ENCODE measurements at places on chromosomes 13 and 19.

- DNase-seq: no peak
These were observed 17.5 kb downstream of the PEPD start for GRCh38 chr19:33504058-33504444.

GRCh38 chr19:3008994-3009393 lies 20.1 kb downstream of the TLE2 start:
- DNase-seq: no peak

- no peak for DNase-seq
These were observed 145.6 kb downstream of the SHISA2 start for GRCh38 chr13:25906191-25906661.

DNA sequence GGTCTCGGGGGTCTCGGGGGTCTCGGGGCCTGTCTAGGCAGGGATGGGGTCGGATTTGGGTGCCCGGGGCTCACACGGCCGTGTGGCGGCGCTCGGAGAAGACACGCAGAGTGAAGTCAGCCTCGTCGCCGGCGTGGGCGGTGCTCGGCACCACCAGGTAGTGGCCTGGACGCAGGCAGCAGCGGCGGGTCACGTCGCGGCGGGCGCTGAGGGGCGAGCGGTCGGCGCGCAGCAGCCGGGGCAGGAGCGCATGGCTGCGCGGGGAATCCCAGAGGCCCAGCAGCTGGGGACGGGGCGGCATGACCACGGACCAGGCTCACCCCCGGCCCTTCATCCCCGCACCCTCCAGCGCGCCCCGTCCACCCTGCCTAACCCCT lies 8.2 kb downstream of the CAPN12 start:
- DNase-seq: peak; percentile 32

- no peak for DNase-seq
These were observed 56.8 kb upstream of the KLF12 start for GRCh38 chr13:74190999-74191398.

GRCh38 chr13:39341251-39341650 lies 261.7 kb downstream of the LHFPL6 start:
- DNase-seq: no peak

DNA sequence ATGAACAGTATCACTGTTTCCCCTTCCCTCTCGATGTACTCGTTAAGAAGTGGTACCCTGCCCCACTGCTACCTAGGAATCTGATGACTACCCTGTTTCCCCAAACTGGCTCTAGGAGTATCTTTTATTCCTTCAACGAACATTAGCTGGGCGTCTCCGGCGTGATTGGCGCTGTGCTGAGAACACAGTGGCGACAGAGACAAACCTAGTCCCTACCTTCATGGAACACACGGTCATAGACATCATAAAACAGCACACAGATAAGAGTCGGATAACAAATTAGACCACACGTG lies 730 bp downstream of the SYMPK start:
- DNase-seq: no peak

DNA sequence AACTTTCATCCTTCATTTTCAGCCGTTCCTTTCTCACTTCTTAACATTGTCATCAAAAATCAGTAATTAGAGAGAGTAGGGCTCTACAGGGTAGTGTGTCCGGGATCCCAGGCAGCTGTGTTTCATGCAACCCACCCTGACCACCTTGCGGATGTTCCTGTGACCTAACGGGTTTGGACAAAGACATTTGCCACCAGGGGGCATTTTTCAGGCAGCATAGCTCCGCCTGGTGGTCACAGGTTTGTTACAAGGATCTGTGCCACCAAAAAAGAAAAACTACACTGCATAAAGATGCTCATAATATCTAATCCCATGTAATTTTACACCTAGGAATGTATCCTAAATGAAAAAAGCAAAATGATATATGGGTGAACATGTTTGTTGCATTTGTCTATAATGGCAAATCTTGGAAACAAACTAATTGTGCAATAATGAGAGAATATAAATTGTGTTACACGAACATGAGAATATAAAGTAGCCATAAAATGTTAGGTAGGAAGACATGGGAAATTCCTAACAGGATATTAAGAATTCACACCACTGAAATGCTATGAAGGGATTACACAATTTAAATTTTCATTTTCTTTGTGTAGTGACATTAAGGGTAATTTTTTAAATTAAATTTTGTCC lies 123.0 kb downstream of the SLC7A1 start:
- DNase-seq: no peak

- DNase-seq: no peak
These were observed 48.8 kb downstream of the TSHZ3 start for GRCh38 chr19:31300422-31300821.

GRCh38 chr13:63337921-63338320 lies 1922.3 kb upstream of the PCDH20 start:
- DNase-seq: no peak

DNA sequence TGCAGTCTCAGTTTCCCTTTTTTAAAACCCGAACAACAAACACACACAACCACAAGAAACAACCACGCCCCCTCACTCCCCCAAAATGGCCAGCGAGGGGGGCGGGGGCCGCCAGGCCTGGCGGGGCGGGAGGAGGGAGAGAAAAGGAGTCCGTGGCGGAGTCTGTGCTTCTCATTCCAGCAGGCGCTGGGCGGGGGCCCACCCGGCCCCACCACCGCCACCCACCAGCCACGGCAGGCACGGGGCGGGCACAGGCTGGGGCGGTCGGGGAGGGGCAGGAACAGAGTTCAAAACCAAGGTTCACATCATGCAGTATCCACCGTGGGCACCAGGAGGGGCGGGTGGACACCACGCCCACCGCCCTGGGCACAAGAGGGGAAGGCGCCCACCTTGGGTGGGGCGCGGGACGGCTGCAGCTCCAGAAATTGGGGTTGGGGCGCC lies 12.9 kb downstream of the DPF1 start:
- DNase-seq: no peak

GRCh38 chr13:41006978-41007743 lies 12.0 kb downstream of the ELF1 start:
- no peak for DNase-seq

DNA sequence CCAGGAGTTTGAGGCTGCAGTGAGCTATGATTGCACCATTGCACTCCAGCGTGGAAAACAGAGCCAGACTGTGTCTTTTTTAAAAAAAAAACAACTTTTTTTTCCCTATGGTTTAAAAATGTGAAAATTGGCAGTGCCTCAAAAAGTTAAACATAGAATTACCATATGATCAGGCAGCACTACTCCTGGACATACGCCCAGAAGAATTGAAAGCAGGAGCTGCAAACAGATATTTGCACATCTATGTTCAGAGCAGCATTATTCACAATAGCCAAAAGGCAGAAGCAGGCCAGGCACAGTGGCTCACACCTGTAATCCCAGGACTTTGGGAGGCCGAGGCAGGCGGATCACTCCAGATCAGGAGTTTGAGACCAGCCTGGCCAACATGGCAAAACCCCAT lies 3.8 kb upstream of the RETN start:
- no peak for DNase-seq

DNA sequence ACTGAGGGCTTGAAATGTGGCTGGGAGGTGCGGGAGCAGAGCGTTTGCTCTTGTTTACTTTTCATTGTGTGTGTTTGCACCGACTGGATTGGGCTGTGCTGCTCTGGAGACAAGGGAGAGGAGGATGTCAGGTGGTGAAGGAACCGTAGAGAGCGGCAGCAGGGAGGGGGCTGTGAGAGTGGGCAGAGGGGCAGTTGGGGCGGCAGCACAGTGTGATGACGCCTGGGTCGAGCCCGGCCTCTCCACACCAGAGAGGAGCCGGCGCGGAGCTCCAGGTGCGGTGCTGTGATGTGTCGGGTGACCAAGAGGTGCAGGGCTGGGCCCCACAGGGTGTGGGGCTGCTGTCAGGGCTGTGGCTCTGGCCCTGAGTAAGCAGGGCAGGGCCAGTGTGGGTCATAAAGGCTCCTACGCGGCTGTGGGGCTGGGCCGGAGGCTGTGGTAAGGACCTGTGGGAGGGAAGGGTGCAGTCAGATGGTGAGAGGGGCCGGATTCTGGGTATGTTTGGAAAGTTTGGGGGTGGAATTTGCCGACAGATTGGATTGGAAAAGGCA lies 10.5 kb downstream of the NAXD start:
- no peak for DNase-seq

- DNase-seq: peak; percentile 80
These were observed at the start of gene SLC27A1 for GRCh38 chr19:17470068-17470841. Gene SLC27A1 (plus strand): TSS chr19:17470524. CDS start chr19:17470541, 17 bp downstream.

DNA sequence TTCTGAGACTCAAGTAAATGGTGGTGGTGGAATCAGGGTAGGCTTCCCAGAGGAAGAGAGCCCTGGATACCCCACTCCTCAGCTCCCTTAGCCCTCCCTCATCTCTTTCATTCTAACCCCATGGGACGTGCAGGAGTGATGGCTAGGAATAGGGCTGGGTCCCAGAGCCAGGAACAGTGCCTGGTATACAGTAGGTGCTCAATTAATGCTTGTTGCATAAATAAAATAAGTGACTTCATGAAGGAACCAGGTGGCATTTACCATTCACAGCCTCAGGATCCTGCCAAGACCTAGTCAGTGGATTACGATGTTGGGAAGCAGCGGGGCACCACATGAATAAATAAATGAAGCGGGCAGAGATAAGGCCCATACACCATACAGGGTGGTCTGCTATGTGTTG lies 3.9 kb downstream of the UNC13A start:
- no peak for DNase-seq

DNA sequence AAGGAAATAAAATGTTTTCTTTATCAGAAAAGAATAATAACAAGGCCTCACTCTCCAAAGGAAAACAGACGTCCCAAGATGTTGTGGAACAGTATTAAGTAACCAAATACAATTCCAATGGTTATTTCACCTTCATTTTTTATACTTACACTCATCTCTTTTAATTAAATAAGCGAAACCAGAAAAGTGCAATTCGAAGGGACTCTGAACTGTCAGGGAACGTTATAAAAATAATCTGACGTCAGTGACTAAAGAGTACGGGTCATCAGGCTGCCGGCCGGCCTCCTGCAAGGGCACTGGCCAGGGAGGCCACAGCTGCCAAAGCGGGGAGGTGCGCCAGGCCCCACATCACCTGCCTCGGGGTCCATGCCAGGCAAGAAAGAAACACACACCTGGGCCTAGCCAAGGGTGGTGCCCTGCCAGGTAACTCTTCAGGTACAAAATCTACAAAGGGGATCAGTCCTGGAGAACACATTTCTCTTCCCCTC lies 61.2 kb downstream of the CDADC1 start:
- DNase-seq: no peak

DNA sequence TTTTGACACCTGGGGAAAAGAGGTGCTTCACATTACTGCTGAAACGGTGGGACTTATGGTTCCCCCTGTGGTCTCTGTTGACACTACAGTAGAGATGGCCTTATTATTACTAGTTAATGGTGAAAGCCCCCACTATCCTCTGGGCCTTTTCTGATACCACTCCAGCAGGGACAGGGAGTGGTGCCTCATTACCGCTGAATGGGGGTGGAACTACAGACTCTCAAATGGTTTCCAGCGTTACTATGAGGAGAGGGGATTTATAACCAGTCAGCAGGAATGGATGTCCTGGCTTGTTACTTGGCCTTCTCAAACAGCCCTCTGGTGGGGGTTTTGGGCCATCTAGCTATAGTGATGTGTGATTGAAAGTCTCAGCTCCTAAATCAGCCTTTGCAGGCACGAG lies 96.7 kb upstream of the DIAPH3 start:
- no peak for DNase-seq

DNA sequence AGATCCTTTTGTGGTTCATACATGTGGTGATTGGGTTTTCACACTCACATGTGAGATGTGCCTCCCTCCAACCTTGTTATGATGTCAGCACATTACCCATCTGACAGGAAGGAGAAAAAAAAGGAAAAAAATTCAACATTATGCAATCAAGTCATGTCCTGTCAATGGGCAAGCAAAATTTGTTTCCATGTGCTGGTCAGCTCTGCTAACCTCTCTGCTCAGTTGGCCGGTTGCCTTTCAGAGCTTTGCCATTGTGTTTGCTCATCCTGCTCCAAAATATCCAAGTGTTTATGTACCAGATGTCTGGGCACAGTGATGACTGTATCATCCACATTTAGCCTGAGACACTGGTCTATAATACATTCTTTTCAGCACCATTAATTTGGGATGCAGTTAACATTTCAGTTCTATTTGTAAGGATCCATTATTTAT lies 27.0 kb upstream of the METTL21C start:
- no peak for DNase-seq

Measured in activated CD4-positive, alpha-beta T cell treated with anti-CD3 and anti-CD28 coated beads for 1 hour (primary cell).